ENCODE measurements at places on chromosomes 3 and 15.

- DNase-seq = no peak
Observed at GRCh38 chr3:71513515-71513914, 70.0 kb downstream of the FOXP1 start.

DNA sequence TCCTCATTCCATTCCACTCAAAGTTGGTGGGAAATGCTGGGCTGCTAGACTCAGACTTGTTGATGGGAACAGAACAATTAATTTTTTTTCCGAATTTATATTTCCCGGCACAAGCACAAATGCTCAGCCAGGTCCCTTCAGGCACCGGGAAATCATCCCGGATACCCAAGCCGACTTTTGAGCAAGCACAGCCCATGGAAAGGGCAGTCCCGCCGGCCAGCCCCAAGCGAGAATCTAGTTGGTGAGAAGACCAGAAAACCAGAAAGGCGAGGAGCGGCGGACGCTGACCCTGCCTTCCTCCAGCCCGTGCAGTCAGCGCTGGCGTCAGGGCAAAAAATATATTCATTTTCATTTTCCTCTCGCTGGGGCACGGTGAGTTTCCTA is 763 bp upstream of the ZIC4 start:
- DNase-seq = no peak

DNA sequence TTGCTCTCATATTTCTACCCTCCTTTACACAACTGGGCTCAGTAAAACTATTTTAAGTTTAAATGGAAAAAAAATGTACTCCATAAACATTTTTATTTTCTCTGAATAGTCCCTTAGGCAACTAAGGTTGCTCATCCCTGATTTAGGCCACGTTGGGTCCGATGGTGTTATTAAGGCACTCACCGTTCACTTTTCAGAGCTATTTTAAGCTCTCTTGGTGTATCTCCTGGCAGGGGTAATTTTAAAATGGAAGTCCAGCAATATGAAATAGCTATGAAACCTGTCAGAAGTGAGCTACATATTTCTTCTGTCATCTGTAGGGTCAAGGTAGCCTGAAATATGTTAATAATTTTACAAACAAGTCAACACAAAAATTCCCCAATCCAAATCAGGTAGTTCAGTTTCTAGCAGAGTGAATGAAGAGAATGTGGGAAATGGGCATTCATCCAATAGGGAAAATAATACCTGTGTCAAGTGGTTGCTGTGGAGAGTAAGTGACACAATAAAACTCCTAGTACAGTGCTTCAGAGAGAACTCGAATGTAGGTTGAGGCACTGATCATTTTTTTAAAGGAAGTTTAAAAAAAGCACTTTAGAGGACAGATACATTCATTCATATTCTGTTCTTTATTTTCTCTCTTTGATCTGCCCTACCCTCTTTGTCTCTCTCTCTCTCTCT is 209.3 kb upstream of the FEZF2 start:
- DNase-seq = no peak

- no peak for DNase-seq
Observed at GRCh38 chr3:113304102-113304501, 92.7 kb downstream of the BOC start.

DNA sequence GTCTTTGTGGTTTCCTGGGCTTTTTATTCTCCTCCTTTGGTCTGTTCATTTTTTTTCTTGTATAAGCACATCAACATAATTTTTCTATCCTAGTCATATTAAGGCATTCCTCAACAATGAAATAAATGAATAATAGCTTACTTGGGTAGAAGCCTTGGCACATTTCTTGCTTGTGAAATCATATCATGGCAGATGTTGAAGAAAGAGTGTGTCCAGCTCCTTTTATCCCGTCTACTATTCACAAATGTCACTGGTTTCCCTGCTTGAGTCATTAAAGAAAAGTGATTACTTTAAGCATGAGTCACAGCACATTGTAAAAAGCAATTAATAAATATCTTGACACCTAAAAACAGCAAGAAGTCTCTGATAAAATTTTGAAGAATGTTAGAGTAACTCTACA is 42.1 kb downstream of the MINAR1 start:
- DNase-seq = no peak

- DNase-seq = no peak
Observed at GRCh38 chr3:105118905-105119304, 247.8 kb upstream of the ALCAM start.

DNA sequence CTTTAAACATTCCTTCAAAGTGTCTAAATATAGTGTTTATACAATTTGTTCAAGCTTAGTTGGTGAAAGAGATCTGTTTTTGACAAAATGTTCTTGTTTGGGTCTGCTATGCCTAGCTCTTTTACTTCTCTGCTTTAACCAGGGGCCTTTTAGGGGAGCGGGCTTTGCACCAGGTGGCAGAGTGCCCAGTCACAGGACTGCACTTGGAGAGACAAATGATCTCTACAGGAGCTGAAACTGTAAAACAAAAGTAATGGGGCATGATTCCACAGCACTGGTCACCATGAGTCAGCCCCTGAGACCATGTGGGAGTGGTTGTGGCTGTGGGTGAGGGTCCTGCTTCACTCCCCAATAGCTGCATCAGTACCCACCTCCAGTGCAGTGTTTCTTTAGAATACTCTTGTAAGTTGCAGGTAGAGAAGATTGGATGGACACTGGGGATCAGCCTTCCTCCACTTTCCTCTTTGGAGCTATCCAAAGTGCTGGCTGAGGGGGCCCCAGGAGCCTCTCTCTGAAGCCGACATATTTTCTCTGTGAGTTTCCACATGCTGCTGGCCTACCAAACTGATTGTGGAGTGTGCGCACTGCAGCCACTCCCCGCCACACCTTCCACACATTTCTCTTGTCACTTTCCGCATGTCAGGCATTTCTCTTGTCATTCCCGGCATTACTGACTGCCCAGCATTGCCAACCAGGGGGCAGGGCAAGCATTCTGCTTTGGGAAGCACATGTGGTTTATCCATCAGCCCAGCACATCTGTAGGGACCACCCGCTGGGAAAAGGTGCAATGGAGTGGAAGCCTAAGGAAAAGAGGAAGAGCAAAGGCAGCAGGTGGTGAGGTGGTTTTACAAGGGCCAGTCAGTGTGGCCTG is 110.0 kb downstream of the EPHB1 start:
- DNase-seq = no peak

- DNase-seq = peak; percentile 70
Observed at GRCh38 chr3:11846281-11847266, at the start of gene TAMM41. Gene TAMM41 (minus strand): TSS chr3:11846885. CDS start chr3:11846636, 249 bp downstream.

- DNase-seq = no peak
Observed at GRCh38 chr3:72380711-72381493, 467.3 kb downstream of the SHQ1 start.

- DNase-seq = no peak
Observed at GRCh38 chr3:14141144-14141543, 16.3 kb downstream of the TMEM43 start.

DNA sequence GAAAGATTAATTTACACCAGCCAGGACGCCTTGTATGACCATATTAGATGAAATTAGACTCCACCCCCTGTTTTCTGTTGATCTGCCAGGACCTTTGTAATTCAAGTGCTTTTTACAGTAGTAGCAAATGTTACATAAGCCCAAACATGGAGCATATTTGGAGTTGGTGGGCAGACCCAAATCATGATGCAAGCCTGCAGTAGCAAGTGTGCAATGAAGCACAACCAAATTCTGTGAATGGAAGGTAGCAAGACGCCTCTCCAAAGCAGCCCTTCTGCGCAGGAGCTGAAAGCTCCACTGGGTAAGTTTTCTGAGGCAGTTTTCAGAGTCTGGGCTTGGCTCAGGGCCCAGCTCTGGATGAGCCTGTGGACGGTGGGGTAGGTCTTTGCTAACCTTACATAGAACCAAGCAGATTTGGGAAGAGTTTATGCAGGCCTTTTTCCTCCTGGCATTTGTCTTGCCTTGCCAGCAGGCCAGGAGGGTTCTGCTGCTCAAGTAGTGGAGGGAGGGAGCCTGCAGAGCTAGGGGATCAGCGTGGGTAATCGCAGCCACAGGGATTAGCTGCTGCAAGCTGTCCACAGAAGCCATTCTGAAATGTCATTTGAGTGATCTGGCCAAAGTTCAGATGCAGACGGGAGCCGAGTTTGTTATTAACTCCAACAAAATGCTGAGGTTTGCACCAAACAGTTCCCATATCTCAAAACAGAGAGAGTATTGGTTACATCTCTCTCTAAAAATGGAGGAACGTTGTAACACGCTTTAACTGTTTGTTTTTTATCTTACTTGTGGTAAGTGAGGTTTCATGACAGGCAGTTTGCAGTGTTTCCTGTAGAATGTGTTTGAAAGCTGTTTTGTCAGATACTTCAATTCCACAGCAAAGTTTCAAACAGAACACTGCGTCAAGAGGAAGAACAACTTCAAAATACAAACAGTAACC is 55.4 kb downstream of the PSMD6 start:
- no peak for DNase-seq

DNA sequence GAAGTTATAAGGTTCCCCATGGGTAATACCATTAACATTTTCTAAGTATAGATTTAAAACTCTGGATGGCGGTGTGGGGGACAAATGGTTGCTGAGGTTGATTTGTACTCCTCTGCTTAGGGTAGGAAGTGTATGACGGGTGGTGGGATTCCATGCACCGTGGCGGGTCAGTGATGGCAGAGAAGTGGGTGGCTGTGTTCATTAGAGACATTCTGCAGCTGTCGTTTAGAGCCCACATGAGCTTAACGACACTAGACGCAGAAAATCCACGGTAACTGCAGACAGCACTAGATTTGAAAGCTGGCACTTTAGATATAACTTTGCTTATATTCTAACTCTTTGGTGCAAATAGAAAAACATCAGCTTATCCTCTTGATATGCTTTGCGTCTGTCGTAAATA is 37.5 kb downstream of the SGO1 start:
- DNase-seq = no peak

- DNase-seq = no peak
Observed at GRCh38 chr3:147875498-147875897, 466.3 kb downstream of the ZIC1 start.

- no peak for DNase-seq
Observed at GRCh38 chr3:72938471-72939265, 50.8 kb downstream of the GXYLT2 start.

DNA sequence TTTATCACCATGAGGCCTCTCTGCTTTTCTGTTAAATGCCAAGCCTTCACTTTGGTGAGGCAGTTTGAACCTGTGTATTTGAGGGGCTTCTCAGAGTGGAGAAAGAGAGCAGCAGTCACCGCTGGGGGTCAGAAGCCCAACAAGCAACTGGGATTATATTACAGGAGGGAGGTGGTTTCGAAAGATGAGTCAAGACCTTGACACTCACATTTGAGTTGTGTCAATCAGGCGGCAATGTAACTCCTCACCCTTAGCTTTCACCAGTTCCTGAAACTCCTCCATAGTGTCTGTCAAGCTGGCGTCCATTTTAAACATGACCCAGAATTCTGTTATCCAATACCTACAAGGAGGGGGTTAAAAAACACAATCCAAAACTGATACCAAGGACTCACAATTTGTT is 46.5 kb downstream of the RASGRP1 start:
- DNase-seq = no peak

- DNase-seq = no peak
Observed at GRCh38 chr3:134361162-134361835, 12.9 kb downstream of the AMOTL2 start.

GRCh38 chr15:71114887-71115566 is at the start of gene THSD4:
Gene THSD4 (plus strand): TSS chr15:71115471.
- DNase-seq = no peak

DNA sequence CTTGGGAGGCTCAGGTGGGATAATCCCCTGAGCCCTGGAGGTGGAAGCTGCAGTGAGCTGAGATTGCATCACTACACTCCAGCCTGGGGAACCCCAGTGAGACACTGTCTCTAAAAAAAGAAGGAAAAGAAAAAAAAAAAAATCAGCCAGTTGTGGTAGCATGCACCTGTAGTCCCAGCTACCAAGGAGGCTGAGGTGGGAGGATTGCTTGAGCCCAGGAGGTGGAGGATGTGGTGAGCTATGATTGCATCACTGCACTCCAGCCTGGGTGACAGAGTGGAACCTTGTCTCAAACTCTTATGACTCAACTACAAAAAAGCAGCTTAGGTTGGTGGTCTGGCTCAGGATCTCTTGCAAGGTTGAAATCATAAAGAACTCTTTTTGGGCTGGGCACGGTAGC is 19.3 kb upstream of the GPX1 start:
- DNase-seq = no peak

DNA sequence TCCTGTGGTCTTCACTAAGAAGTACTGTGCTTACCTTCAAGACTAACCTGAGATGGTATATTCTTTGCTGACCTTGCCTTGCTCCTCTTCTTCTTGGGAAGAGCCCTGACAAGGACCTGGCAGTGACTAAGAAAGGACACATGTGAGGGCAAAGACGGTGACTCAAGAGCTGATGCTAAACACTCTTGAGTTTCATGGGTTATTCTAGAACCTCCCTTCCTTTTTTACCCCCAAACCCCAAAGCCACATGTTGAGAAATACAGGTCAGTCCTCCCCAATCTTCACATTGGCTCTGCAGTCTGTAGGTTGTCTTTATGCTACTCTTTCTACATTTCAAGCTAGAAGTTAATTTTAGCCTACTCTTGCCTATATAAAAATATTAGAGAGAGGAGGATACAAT is 200.6 kb downstream of the SEMA6D start:
- no peak for DNase-seq

DNA sequence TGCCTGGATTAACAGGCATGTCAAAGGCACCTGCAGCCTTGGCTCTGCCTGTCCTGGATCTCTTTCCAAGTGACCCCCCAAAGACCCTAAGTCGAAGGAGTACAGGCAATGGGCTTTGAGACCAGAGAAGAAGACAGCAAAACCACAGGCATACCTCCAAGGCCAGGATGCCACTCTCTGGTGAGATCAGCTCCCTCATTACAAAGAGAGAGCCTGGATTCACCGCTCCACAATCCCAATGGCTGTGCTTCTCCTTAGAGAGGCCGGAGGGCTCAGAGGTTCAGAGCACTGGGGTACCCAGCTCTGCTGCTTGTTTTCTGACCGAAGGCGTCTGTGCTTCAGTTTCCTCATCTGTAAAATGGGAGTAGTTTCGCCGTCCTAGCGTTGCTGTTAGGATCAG is 154.6 kb upstream of the MEF2A start:
- DNase-seq = no peak

- DNase-seq = no peak
Observed at GRCh38 chr15:88177451-88177850, 79.1 kb downstream of the NTRK3 start.

DNA sequence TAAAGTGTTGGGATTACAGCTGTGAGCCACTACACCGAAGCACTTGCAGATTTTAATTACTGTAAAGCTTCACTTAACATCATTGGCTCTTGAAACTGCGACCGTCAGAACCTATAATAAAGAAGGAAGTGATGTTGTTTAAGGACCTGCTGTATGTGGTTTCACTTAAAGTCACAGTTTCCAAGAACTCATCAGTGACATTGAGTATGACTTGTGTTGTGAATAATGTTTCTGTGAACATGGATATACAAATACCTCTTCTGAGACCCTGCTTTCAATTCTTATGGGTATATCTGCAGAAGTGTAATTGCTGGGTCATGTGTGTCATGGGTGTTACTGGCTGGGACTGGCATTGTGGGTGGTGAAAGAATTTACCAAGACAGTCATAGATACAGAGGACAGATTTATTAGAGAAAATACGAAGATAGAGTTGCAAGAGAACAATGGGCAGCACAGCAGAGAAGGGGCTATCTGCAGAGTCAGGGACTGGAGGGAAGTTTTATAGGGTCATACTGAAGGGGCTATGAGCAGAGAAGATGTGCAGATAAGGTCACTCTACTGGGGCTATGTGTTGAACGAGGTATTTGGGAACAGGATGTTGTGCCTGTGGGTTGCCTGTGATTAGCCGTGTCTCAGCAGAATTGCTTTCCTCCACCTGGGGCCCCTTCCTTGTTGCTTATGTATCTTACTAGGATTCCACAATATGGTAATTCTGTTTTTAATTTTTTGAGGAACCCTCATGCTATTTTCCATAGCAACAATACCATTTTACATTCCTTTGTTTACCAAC is 4.5 kb downstream of the NDUFB5 start:
- DNase-seq = no peak
